ENCODE measurements at places on chromosomes 4 and X.

DNA sequence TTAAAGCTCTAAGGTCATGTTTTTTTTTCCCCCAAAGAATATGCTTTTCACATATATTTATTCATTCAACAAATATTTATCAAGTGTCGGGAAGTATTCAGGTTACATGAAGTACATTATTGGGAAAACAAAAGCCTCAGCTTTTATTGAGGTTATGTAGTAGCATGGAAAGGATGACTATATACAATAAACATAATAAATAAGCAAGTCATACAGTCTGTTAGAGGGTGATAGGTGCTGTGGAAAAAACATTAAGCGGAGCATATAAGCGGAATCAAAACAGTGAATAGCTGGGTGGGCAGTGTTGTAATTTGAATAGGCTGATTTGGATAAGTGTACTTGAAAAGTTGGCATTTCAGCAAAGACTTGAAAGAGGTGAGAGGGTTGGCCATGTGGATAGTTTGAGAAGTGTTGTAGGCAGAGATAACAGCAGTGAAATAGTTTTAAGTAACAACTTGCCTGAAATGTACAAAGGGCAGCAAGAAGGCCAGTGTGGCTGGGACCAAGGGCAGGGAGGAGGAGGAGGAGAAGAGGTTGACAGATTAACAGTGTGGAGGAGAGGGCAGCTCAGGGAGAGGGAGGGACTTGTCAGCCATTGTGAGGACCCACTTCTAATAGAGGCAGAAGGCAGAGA lies 558.7 kb downstream of the SPRY1 start:
- DNase-seq: no peak

DNA sequence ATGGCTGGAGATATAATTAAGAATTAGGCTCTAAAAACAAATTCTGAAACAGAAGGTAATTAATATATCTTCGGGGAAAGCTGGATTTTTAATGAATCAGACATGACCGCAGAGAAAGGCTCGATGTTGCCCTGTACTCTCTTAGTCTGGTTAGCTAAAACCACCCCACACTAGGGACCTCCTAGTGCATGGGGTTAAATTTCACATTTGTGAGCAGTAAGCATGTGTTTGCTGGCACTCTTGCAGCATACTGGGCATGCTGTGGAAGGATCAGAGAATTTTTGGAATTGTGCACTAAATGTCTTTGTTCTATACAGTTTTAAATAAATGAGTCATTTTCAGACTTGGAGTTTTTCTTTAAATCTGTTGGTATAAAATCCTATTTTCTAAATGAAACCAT lies 475.6 kb upstream of the FTHL17 start:
- no peak for DNase-seq

DNA sequence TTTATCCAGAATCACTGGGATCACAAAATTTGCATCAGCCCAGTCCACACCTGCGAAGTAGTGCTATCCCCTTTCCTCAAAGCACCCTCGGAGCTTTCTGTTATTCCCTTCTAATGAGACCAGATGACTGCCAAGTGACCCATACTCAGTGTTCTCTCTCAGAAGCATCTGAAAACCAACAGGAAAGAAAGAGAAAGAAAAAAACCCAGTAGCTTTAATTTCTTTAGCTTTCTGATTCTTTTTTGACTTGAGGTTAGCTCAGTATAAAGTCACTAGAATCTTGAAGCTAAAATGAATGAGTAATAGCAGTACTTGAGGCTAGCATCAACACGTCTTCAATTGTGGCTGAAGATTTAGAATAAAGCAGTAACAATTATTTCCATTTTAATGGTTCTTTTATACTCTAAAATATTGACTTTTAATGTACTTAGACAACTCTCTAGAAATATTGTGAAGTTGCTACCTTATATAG lies 124.4 kb downstream of the ANK2 start:
- no peak for DNase-seq

GRCh38 chr4:156146571-156146970 lies 192.9 kb upstream of the CTSO start:
- no peak for DNase-seq

- DNase-seq: peak; percentile 71
Measured at GRCh38 chr4:158670975-158671664, 567 bp downstream of the C4orf46 start.

GRCh38 chr4:186557486-186557885 lies 2.1 kb upstream of the MTNR1A start:
- no peak for DNase-seq

DNA sequence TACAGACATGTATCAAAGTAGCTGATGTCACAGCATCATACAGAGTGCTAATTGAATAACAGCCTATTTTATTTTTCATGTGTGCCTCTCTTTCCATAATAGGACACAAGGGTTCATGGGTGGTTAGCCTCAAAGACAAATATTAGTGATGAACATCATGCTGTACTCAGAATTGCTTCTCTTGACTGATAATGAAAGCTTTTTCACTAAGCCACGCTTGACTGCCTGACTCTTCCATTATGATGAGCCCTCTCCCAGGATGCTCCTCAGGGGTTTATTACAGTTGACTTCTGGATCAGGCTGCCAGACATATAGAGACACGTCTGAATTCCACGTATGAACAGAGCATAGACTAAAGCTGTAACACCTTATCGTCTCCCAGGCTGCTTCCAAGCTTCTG lies 2757.5 kb downstream of the PCDH7 start:
- DNase-seq: no peak

- DNase-seq: no peak
Measured at GRCh38 chrX:122579526-122579925, 604.6 kb upstream of the GRIA3 start.

DNA sequence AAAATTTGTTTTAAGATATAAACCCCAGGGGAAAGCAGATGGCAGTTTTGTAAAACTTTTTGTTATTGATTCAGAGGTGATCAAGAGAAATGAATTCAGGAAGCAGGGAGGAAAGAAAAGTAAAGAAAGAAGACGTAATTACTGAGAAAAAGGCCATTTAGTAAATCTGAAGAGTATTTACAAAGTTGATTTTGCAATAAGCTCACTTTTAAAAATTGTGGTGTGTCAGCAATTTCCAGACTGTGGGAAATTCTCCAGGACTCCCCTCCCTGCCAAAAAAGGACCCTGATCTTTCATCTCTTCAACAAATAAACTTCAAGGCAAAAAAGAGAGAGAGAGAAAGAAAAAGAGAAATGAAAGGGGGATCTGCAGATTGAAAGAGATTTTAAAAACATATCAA lies 36.6 kb downstream of the PCYT1B start:
- DNase-seq: no peak

GRCh38 chr4:85051526-85051925 lies 85.0 kb upstream of the WDFY3 start:
- DNase-seq: no peak

DNA sequence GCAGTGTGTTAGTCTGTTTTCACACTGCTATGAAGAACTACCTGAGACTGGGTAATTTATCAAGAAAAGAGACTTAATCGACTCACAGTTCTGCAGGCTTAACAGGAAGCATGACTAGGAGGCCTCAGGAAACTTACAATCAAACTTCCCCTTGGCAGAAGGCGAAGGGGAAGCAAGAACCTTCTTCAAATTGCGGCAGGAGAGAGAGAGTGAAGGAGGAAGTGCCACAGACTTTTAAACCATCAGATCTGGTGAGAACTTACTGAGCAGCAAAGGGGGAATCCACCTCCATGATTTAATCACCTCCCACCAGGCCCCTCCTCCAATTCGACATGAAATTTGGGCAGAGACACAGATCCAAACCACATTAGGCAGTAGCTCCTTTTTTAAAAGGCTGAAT lies 59.2 kb upstream of the LEF1 start:
- DNase-seq: no peak

DNA sequence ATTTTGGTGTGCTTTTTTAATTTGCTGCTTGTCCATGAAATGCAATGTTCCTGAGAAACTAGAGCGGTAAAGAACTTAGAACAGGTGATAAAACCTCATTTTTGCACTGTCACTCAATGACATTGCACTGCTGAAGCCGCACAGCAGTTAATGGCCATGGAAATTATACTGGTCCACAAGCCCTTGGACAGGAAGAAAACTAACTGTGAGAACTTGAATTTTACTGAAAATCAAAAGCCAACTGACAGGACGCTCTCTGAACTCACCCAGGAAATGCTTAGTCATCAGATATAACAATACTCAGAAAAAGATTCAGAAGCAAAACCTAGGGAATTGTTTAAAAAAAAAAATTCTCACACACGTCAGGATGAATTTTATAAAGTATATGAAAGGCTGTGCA lies 246.4 kb upstream of the SLC7A11 start:
- DNase-seq: no peak

- DNase-seq: no peak
Measured at GRCh38 chrX:47586043-47586787, 4.0 kb downstream of the TIMP1 start.

DNA sequence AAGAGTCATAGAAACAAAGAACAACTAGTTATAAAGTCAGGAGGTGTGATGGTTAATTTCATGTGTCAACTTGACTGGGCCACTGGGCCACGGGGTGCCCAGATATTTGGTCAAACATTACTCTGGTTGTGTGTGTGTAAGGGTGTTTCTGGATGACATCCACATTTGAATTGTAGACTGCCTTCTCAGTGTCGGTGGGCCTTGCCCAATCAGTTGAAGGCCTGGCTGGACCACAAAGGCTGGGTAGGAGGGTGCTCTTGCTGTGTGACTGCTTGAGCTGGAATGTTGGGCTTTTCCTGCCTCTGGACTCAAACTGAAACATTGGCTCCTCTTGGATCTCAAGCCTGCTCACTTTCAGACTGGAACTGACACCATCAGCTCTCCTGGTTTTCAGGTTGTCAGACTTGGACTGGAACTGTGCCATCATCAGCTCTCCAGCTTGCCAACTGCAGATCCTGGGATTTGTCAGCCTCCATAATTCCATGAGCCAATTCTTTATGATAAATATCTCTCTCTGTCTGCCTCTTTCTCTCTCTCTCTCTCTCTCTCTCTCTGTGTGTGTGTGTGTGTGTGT lies 41.4 kb downstream of the CLDN34 start:
- DNase-seq: no peak

DNA sequence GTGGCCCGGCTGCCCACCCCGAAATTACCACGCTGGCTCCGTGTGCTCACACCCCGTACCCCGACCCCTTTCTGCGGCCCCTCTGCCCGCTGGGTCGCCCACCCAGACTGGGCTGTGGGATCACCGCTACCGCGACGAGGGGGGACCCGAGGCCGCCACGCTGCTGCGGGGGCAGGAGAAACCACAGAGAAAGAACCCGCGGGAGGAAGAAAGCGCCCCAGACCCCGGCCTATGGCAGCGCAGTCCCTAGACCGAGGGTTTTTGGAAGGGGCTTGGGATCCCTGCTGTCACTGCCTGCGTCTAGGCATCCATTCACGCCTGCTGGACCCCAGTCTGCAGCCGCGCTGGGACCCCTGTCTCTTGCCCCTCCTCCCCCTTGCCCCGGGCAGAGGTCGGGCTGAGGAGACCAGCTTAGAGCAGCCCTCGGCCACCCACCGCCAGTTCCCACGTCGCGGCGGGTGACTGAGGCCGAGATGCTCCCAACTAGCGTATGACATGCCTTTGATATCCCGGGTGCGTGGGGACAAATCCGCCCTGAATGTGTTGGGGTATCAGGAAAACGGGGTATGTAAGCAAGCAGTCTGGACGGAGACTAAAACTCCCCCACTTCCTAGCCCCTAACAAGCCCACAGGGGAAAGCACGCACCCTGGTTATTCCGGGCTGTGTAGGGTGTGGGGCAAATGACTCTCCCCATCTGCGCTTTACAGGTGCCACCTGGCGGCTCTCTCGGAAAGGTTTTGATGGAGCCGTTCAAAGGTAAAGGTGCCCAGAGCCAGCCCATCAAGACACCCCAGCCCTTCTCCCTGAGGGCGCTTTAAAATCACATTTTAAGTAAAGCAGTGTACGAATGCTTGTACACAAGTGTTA lies 862 bp upstream of the INPP4B start:
- DNase-seq: peak; percentile 83

DNA sequence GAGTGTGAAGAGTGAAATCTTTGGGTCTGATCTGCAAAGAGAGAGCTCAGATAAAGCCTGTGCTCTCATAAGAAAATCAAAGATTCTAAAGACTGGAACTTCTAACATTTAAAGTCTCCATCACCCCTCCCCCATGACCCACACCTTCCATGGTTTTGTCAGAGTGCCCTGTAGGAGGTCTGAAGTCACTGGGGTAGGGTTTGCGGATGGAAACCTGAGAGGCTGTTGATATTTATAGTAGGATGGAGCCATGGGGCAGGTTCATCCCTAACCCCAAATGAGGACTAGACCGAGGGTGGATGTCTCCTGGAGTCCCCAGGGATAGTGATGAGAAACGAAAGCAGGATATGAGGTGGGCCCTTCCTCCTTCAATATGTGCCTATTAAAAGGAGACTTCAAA lies 28.4 kb upstream of the NLGN4X start:
- DNase-seq: no peak

GRCh38 chrX:110402091-110402849 lies 43.6 kb downstream of the RTL9 start:
- no peak for DNase-seq

DNA sequence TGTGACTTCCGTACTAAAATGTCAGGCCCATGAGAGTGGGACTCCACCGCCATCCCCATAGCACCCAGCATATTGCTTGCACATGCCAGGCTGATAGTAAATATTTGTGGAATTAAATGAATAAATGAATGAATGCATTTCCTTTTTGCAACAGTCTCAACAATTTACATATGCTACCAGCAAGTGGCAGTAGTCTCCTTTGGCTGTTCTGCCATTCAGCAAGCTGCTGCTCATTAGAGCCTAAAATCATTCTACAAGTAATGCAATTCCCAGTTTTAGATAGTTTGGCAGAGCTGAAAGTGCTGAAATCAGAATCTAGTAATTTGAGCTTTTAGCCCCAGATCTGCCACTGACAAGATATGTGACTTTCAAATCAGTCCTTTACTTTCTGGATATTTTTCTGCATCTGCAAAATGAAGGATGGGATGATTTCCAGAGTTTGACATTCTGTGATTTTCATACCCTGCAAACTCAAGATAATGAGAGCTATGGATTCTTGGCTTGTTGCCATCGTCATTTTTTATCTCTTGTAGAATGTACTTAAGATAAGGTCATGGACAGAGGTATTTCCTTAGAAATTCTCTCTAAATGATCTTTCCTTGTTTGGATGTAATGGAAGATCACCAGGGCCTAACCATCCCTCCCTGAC lies 35.7 kb upstream of the INTS6L start:
- no peak for DNase-seq

- DNase-seq: no peak
Measured at GRCh38 chr4:131609039-131609438, 1540.1 kb upstream of the PCDH10 start.

- no peak for DNase-seq
Measured at GRCh38 chr4:70945046-70945445, 42.9 kb downstream of the MOB1B start.

DNA sequence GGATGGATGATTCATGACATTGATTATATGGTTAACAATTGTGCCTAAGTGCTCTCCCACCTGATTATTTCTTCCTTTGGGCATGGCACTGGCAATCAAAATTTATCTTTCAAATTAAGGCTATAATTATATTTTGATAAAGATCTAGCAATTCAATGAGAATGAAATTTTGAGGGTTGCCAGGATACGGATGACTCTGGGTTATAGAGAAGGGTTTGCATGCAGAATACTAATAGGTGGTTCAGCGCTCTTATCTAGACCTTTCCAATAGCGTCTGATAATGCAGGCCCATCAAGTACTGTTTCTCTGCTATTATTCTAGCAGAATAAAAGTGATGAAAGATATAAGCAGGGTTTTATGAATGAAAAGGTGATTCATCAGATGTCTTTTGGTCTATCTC lies 74.9 kb upstream of the SCML1 start:
- no peak for DNase-seq

Data from activated CD4-positive, alpha-beta T cell treated with anti-CD3 and anti-CD28 coated beads for 48 hours (primary cell).